Stimulated activated CD8-positive, alpha-beta memory T cell treated with anti-CD3 and anti-CD28 coated beads, Interleukin-7, amount 100 ng/mL, for 1 hour (primary cell): ENCODE measurements at places on chromosomes 7 and 10.

- no peak for DNase-seq
These were observed 81.1 kb upstream of the FZD1 start for GRCh38 chr7:91182819-91183764.

DNA sequence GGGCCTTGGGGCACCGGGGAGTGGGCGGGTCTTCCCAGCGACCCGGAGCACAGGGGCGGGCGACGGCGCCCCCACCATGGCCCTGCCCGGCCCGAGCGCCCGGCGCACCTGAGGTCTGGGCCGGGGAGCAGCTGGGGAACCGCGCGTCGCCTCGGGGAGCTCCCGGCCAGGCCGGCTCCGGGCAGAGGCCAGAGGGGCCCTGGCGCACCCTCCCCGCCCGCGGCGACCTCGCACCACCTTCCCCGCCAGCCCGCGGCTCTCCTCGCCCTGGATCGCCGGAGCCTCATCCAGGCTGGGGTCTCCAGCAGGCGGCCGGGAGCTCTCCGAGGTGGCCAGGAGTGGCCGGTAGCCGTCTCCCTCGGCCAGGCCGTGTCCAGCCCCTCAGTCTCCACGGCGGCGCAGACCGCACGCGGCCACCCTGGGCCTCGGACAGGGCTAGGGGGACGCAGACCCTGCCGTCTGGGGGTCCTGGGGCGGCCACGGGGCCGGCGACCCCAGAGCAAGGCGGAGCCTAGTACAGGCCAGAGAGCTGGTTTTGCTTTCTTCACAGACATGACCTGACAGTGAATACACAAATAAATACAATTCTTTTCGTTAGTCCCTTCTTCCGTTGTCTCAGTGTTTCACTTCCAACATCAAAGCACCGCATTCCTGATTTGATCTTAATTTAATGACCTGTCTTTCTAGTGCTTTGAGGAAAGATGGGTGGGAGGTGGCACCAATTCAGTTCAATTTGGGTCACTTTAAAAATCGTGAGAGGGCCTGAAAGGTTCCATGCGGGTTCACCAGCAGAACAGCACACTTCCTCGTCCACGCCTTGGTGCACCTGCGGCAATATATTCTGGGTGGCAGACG is 356.9 kb downstream of the DNAJB6 start:
- DNase-seq: no peak

DNA sequence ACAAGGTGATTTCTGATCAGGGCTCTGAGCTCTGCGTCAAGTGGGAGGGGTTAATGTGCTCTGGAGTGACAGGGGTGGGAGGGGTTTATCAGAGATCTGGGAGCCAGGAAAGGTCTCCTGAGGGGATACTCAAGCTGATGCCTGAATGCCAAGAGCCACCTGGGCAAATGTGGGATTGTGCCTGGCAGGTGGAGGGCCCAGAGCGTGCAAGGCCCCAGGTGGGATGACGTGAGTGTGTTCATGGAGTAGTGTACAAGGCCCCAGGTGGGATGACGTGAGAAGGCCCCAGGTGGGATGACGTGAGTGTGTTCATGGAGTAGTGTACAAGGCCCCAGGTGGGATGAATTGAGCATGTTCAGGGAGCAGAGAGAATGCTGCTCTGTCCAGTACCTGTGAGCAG is 610.3 kb downstream of the PTPRN2 start:
- DNase-seq: no peak

- no peak for DNase-seq
These were observed 140.0 kb downstream of the ITGB8 start for GRCh38 chr7:20470726-20471125.

DNA sequence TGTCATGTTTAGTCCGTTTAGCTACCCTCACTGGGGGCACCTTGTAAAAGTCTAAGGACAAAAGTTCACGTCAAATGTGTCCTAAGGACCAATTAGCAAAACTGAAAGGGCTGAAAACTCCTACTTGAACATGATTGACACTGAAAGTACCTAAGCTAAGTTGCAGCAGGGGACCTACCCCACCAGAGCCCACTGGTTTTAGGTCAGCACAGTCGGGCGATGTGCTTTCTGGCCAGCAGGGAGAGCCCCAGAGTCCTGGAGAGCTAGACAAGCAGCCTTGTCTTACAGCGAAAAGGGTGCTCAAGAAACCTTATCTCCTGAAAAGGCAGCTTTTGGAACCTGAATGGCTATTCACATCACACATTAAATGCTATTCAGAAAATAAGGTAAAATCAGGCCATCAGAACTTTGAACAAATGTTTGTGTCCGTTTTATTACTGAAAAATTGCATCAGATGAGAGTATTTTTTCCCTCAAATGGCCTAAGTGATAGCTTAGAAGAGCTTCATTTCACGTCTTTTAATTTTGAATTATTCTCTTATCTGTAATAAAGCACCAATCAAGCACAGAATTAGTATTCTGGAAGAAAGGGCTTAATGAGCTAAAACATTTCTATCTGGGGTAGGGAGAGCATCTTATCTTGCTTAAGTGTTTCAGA is 52.2 kb upstream of the MKI67 start:
- peak; percentile 29 for DNase-seq

DNA sequence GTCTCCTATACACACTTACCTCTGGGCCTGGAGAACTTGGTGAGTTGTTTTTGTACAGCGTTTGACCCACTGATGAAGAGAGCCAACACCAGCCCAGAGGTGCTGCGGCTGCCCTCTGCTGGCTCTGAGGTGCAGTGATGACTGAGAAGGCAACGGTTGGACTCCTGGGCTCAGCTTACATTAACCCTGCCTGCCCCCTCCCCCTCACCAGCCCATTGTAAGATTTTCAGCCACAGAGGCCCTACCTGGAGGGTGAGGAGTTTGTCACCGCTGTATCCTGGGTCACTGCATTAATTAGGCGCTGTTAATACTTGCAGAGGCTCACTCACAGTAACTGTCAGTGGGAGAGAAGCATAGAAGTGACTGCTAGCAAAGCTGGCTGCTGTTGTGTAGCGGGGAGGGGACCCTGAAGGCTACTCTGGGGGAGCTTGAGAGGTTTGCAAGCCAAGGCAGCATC is 19.0 kb upstream of the ANKRD2 start:
- peak; percentile 20 for DNase-seq

DNA sequence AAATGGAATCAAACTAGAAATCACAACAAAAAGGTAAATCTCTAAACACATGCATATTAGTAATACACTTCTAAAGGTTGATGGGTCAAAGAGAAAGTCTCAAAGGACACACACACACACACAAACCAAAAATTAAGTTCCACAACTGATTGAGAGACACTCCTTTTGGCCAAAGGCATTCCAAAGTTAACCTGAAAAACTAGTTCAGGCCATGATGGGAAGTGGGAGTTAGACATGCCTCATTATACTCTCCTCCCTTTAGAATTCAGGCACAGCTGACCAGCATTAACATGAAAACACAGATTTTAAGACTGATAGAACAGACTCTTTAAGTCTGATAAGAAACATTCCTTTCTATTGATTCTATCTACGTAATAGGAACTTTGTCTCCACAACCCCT is 332.4 kb upstream of the IGFBP3 start:
- DNase-seq: no peak

DNA sequence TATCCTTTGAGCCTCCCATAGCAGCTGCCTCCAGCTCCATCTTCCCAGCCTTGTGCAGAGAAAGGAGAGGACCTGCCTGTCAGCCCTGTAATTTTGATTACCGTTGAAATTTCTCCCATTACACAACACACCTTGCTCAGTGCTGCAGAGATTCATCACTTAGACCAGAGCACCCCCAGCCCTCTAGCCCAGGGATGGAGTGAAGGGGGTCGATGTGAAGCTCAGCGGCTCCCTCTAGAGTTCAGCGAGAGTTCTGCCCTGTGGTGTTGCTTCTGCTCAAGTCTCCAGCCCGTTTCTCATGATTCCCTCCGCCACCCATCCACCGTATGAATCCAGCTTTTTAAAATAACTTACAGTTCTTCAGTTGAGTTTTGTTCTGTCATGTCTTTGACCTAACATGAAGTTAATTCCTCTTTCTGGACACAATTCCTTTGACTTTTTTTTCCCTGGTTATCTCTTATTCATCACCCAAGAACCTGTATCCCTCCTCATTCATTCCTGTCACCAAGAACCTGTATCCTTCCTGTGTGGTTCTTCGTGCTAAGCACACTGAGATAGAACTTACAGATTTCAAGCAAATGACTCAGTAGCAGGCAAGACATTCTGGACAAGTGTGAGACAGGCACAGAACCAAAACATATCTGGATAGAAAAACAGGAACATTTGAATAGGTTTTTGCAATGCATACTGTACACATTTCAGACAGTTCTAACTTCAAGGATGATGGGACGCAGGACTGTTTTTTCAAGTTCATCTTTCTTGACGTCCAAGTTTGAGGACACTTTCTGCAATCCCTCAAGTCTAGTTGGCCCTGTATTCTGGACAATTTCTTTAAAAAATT is 35.0 kb upstream of the ZNF32 start:
- DNase-seq: no peak

DNA sequence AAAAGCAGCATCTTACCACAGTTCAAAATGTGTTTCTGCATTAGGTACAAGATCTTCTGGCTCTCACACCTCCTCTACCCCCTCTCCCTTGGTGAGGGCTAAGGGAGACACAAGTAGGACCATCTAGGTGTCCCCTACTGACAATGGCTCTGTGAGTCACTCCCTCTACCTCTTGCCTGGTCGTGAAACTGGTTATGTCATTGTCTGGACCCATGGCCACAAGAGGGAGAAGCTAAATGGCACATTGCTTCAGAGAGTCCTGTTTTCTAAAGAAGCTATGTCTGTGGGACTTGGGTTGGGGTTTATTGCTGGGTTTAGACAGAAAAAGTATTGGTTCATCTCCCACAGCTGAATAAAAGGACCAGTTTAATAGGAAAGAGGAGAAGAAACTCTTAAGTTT is 4.0 kb upstream of the PLXNA4 start:
- no peak for DNase-seq

DNA sequence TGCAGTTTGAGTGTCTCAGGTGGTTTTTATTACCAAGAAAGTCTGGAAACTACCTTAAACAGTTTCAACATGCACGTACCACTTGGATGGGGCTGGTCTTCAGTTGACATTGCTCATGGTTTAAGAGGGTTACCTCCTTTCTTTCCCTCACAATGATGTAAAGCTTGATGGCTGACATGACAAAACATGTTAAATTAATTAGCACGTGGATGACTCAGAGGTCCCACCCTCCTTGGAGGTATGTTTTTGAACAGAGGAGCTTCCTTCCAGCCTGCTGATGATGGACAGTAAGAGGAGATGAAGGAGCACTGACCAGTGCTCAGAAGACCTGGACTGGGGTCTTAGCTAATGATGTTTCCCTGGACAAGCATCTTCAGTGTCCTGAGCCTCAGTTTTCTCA is 322.3 kb upstream of the PODXL start:
- no peak for DNase-seq

DNA sequence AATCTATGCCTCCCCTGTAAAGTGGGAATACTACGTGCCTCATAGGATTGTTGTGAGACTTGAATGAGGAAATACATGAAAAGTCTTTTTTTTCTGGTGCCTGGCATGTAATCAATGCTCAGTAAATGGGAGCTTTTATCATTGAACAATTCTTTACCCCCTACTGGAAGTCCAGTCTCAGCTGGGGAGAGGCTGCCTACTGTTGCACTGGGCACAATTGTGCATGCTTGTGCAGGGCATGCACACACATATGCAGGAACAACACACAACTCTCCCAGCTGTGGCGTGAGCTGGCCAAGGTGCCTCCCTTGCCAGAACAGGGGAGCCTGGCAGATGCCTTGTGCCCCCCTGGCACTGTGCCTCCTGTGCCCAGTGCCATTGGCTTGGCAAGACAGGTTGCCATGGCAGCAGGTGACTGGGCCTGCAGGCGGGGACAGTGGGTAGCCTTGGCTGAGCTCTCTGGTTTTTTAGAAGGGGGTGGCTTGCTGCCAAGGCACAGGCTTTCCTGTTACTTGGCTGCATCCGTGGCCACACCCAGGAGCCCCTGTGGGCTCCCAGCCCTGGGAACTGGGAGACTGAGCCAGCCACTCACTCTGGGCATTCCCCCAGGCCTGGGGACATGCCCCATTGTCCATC is 16.1 kb upstream of the PALD1 start:
- DNase-seq: no peak

DNA sequence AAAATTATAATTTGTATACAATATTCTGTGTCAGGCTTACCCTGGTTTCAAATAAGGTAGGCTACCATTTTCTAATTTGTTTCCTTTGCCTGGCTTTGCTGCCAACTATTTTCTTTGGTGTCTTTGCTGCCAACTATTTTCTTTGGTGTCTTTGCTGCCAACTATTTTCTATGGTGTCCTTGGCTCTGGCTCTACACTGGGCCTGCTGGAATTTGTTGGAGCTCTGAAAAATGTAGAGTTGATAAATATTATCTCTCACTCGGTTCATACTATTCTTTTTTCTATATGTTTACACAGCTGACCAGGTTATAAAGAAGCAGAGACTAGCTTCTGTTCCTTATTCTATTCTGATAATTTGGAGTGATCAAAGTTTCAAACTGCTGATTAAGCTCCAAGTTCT is 768.0 kb upstream of the PHF14 start:
- no peak for DNase-seq
